NCI-H748 treated with DMSO at 0.1 percent for 48 hours (cell line): ENCODE measurements at places on chromosomes 11 and 22.

GRCh38 chr22:25896098-25896497 lies 154.1 kb downstream of the MYO18B start:
- DNase-seq = no peak

DNA sequence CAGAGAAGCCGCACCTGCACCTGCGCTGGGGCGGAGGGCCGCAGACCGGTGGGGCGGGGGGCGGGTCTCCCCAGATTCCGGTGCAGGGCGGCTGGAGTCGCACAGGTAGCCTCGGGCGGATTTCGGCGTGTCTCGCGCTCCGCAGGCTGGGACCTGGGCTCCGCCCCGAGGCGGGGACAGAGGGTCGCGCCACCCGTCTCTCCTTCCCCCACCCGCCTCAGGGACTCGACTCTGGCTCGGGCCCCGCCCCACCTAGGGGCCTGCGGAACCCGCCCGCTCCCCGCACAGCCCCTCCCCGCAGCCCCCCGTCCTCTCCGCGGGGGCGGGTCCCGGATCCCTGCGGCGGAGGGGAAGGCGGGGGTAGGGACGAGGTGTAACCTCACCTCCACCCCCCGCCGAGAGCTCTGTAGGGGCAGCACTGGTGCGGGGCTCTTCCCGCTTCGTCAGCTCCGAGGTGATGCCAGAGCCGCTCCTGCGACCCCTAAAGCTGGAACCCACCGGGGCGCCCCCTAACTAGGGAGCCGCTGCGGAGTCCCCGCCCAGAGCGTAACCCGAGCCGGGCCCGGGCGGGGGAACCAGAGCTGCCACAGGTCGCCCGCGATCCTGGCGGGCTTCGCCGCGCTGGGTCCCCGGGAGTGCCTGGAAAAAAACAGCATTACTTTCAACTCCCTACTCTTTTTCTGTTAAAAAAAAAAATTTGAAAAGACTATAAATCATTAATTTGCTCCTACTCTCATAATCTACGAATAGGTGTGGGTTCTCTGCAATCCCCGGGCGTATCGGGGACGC lies at the start of gene SLC29A2:
Gene SLC29A2 (minus strand): TSS at position 134 of the 789 bp plus-strand sequence. CDS start 169 bp downstream, outside the sequence.
- peak; percentile 91 for DNase-seq

DNA sequence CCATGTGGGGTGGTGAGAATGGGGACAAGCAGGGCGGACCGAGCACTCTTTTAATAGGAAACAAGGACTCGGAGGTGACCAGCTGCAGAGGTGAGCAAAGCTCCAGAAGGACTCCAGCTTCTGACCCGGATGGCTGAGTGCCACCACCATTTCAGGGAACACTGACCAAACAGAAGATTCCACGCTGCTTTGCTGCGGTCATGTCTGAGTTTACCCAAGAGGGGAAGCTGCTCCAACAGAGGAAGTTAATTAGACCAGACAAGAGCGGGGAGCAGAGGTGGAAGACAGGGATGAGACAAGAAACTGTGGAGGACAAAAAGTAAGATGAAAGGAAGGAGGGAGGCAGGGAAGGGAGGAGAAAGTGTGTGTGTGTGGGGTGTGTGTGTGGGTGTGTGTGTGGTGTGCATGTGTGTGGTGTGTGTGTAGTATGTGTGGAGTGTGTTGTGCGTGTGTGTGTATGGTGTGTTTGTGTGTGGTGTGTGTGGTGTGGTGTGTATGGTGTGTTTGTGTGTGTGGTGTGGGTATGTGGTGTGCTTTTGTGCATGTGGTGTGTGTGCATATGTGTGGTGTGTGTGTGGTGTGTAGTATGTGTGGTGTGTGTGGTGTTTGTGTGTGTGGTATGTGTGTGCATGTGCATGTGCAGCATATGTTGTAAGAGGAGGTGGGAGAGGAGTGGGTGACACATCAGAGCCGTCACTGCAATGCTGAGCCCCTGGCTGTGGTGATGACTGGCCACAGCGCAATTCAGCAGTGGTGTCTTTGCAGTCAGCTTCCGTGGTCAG lies 82.2 kb upstream of the AKIP1 start:
- DNase-seq = no peak

DNA sequence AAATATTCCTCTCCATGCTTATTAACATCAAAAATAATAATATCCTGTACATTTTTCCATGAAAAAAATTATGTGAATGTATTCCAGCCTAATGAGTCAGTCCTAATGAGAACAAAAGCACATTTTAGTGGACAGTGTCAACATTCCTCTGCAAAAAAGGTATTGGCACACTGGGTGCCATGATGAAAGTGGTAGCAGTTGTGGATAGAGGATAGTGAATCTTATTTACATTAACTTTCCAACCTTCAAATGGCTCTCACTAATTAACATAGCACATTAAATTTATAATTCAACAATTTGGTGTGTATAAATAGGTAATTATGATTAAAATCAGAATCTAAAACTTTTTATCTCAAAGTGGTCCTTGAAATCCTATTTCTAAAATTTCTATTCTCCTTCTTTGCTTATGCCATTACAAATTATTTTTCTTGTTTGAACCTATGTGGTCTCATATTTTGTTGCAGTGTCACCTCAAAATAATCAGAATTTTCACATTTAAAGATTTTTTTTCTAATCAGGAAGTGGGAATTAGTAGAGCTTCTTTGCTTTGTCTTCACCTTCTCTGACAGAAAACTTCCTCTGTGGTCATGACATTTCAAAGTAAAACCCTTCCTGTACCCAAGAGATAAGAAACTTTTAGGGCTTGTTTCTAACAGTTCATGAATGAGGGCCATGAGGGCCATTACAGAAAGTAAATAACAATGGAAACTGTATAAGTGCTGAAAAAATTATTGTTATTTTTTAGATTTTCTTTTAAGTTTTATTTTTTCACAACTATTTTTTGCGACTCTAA lies 18.7 kb downstream of the SOX6 start:
- no peak for DNase-seq

DNA sequence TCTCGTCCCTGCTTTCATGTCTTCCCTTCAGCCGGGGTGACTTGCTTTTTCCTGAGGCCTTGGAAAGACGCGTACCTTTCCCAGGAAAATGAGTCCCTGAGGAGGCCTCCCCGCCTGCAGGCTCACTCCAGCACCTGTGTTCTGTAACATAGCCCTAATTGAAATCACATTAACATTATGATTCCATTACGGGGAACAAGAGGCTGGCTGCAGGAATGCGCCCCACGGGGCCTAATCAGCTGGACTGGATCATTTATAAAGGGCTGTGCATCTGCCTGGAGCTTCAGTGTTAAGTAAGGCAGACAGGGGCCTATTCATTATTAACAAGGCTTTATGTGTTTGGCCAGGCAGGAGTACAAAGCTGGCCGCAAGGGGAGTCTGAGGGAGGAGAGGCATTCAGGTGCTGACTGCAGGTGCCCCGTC lies 41.9 kb upstream of the TSPAN18 start:
- no peak for DNase-seq

GRCh38 chr11:6634534-6634933 lies 15.3 kb upstream of the TPP1 start:
- DNase-seq = no peak

DNA sequence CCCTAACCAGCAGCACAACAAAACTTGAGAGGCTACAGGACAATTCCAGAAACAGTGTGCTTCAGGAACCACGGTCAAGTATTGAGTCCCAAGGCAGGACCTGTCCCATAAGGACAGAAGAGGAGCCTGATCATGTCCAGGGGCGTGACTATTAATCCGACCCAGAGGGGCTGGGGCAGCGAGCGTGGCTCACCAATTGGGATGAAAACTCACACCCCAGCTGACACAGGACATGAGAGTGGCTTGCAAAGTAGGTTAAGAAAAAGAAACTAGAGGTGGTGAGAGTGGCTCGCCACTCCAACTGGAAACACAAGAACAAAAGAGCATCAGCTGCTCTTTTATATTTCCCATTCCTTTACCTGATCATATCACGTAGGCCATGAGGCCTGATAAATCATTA lies 16.0 kb upstream of the FEZ1 start:
- no peak for DNase-seq

- DNase-seq = no peak
Measured at GRCh38 chr11:72582206-72583176, 91.7 kb downstream of the PDE2A start.

GRCh38 chr11:120283124-120283523 lies 42.0 kb upstream of the TLCD5 start:
- DNase-seq = no peak

DNA sequence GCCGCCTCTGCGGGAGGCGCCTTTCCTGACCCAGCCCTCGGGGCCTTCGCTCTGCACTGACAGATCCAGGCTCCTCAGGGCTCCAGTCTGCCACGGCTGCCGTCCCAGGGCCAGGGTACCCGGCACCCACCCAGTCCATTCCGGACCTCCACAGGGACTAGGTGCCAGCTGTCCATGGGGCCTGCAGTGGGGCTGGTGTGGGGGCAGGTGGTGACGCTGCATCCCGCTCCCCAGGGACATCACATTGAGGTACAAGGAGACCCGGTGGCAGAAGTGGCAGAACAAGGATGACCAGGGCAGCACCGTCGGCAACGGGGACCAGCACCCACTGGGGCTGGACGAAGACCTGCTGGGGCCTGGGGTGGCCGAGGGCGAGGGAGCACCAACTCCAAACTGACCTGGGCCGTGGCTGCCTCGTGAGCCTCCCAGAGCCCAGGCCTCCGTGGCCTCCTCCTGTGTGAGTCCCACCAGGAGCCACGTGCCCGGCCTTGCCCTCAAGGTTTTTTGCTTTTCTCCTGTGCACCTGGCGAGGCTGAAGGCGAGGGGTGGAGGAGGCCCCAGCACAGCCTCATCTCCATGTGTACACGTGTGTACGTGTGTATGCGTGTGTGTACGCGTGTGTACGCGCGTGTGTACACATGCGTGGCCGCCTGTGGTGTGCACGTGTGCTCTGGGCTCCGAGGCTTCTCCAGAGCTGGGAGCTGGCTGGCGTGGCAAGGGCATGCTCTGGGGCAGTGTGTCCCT lies 16.7 kb downstream of the RNH1 start:
- no peak for DNase-seq

DNA sequence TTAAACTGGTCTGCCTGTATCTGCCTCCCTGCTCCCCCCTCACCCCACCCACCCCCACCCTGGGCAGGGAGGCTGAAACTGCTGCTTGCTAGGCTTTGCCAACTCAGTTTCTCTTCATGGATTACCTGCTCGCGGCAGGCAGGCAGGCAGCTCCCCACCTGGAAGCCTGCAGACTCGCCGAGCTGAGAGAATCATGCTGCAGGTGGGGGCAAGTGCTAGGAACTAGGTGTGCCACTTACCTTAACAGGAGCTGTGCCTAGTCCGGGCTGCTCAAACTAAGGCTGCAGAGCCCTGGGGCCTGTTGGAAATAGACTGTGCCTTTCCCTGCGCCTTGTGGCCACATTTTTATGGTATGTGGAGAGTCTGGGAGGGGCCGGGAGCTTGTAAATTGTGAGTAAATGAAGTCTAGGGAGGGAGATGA lies 30.3 kb downstream of the MARK2 start:
- DNase-seq = no peak

- DNase-seq = no peak
Measured at GRCh38 chr11:87076874-87077429, 39.2 kb downstream of the TMEM135 start.

GRCh38 chr11:81420668-81421250 lies 1312.9 kb downstream of the FAM181B start:
- DNase-seq = no peak
